T-helper 9 cell (primary cell): ENCODE measurements at places on chromosomes 5 and 9.

- no peak for DNase-seq
Measured at GRCh38 chr5:5217371-5217770, 77.2 kb downstream of the ADAMTS16 start.

DNA sequence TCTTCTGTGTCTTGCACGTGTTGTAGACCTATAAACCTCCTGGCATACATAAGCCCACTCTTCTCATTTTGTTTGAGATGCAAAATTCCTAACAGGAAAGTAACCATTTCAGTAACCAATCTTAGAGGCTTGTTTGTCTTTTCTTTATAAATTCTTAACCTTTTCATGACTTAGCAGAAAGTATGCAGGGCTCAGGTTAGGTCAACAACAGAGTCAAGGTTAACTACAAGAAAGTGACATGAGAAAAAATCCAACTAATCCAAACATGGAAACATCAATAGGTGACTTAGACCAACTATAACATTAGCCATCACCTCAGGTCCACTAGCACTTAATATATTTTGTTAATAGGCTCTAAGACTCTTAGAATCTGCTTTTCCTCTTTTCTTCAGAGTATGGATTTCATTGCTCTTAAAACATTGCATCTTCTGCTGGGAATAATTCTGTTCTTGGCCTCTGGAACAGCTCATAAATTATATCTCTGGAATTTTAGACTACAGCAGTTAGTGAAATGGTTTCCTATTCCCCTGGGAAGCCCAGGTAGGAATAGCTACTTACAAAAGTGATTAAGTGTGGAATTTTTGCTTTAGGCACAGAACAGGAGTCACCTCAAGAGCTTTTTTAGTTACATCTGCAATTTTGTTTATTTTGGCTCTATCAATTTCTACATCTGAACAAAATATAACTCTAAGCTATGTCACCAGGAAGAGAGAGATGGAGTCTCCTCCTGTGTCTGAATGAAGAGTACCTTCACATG is 155.3 kb upstream of the ANKRD55 start:
- no peak for DNase-seq

- no peak for DNase-seq
Measured at GRCh38 chr5:36273809-36274526, 27.7 kb downstream of the RANBP3L start.

GRCh38 chr5:100634937-100635534 is 99.9 kb downstream of the FAM174A start:
- DNase-seq = no peak

DNA sequence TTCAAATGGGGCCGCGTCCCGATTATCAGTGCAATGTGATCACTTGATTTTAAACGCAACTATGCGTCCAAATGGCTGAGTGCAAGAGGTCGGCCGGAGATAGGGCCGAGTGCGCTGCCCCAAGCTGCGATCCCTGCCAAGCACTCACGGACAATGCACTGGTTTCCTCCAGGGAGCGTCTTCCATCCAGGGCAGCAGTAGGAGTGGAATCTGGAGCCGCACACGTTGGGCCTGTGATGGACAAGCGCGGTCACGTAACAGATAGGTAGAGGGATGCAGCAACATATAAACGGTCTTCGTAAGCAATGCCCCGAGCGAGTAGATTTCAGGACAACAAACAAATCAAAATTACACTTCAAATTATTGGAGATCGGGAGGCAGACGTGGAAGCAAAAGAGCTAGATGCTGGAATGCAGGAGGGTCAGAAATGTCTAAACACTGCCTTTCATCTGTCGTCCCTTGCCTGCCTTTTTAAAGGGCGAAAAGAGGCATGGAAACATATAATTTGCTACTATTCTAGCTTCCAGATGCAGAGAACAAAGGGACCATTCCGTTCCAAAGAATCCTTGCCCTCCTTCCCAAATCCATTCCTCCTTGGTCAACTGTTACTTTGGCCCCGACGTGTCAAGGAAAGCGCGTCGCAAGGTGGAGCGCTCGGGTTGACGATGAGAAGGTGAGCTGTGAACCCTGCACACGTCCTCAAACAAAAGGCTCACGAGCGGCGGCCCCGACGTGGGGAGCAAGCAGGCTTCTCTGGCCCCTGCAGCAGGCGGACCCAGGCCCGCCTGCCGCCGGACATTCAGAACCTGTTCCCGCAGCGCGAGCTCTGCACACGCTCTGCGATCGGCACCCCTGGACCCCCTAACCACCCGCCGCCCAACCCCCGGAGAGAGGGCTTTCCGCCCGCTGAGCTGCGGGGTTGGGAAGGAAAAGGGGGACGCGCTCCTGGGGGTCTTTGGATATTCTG is 1.5 kb downstream of the FBN2 start:
- no peak for DNase-seq

DNA sequence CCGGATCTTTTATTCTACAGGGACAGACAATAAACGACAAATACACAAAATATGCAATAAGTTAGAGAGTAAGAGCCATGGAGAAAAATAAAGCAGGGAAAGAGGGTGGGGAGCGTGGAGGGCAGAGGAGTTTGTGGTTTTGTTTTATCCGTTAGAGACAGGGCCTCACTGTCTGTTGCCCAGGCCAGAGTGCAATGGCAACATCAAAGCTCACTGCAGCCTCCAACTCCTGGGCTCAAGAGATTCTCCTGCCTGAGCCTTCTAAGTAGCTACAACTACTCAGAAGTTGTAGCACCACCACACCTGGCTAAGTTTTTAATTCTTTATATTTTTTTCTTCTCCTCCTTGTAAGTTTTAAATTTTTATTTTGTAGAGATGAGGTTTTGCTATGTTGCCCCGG is 54.5 kb upstream of the CTNNA1 start:
- DNase-seq = no peak

DNA sequence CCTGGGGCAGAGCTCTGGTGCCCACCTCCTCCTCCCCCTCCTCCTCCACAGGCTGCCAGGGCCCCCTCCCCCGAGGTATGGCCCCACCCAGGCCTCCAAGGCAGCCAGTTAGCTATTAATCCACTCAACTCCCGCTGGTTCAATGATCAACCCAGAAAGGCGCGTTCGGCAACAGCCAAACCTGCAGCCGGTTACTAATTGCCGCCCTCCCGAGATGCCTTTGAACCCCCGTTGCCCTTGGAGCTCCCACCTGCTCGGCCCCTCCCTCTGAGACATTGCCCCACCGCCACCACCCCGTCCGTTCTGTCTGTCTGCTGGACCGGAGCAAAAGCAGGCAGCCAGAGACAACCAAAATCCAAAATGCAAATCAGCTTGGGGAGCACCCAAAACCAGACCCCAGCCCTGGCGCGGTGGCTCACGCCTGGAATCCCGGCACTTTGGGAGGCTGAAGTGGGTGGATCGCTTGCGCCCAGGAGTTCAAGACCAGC is 25.8 kb downstream of the NOTCH1 start:
- DNase-seq = no peak

GRCh38 chr9:99262949-99263418 is 40.9 kb downstream of the SEC61B start:
- no peak for DNase-seq

DNA sequence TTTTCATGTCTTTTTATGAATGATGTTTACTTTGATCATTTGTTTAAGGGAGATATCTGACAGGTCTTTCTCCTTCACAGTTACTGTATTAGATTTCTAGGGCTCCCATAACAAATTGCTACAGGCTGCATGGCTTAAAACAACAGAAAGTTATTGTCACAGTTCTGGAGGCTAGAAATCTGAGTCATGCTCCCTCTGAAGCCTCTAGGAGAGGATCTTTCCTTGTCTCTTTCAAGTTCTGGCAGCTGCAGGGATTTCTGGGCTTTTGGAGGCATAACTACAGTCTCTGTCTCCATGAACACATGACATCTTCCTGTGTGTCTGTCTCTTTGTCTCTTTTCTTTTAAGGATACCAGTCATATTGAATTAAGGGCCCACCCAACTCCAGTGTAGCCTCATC is 557.3 kb upstream of the SEMA6A start:
- no peak for DNase-seq

- no peak for DNase-seq
Measured at GRCh38 chr9:125442452-125442851, 180.8 kb downstream of the GAPVD1 start.

DNA sequence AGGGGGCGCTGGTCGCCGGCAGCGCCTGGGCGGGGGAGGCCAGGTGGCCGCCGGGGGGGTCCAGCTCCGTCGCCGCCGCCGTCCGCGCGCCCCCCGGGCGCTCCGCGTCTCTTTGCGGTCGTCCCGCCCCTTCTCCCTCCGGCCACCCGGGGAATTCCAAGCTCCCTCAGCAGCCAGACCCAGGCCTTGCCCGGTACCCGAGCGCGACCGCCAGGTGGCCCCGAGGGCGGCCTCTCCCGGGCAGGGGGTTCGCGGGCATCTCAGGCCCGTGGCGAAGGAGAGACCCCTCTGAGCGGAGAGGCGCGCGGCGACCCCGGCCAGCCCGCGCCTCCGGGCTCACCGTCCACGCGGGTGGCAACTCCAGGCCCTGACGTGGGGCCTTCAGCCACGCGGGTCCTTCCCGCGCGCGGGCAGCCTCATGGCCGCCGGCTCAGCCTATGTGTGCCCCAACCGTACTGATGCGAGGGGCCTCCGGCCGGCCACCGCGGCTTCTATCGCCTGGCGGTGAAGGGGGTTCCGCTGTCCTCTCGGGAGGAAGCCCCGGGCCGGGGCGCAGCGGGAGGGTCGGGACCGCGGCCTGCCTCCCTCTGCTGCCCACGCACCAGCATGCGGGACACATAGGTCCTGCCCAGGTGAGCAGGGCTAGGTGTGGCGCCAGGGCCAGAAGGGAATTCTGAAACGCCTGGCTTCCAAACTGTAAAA is 529 bp upstream of the NRARP start:
- DNase-seq = no peak
